ENCODE measurements at places on chromosomes 6 and 20.
A peak's percentile ranks its signal among the peaks of the same experiment; 100 is the strongest.

- no peak for DNase-seq
Observed at GRCh38 chr6:157541618-157542413, 160.8 kb downstream of the ZDHHC14 start.

- DNase-seq = no peak
Observed at GRCh38 chr20:3710011-3710466, 2.4 kb downstream of the SIGLEC1 start.

DNA sequence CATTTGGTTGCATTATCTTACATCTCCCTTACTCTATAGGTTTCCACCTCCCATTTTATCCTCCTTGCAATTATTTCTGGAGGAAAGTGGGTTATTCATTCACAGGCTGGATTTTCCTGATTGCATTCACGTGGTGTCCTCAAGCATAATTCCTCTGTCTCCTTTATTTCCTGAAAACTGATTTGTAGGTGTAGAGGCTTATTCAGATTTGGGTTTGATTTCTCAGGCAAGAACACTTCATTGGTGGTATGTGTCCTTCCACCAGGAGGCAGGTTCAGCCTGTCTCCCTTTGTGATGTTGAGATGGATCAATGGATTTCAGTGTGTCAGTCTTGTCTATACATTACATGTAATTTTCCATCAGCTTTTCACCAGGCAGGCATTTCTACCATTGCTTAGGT lies 17.3 kb downstream of the DNPH1 start:
- DNase-seq = no peak

- no peak for DNase-seq
Observed at GRCh38 chr20:38833857-38834164, 28.3 kb downstream of the PPP1R16B start.

- no peak for DNase-seq
Observed at GRCh38 chr6:137919837-137920730, 53.0 kb downstream of the TNFAIP3 start.

DNA sequence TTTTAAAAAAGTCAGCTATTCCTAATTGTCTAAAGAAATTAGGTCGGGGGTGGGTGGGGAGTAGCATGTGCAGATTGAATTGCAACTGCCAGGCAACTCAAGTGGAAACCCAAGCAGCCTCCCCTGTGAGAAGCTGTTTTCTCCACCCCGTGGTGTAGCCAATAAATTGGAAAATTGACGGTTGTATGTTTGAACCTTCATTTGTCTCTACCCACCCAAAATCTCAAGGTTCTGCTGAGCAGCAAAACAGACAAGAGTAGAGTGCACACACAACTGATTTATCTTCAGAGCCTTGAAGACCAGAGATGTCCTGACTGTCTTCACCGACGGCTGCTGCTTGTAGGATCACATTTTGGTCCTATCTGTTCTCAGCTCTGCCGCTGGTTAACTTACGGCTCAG lies 88.5 kb downstream of the DTD1 start:
- DNase-seq = no peak

DNA sequence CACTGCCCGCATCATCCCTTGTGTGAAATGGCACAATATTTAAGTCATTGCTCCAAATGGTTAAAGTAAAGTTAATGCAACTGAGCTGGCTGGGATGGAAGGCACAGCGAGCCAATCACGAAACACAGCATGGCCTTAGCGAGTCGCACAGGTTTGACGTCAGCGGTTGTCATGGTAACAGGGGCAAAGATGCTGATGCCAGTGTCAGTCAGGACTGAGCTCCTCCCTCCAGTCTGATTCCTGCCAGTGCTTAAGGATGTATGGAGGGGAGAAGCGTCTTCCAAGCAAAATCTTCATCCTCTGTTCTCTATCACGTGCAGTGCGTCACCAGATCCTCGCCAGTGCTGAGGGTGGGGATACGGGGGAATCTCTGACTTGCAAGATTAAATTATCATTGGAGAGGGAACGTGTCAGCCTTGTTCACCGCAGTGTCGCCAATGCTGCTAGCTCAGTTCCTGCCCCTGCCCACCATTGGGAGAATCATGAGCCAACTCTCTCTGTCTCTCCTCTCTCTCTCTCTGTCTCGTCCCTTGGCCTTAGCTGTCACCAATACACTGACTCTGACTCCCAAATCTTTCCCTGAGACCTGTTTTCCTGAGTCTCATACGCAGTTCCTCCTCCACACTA lies 24.5 kb downstream of the TSPYL4 start:
- peak; percentile 97 for DNase-seq
